ENCODE measurements at places on chromosomes 11 and 22.
A peak's percentile ranks its signal among the peaks of the same experiment; 100 is the strongest.

DNA sequence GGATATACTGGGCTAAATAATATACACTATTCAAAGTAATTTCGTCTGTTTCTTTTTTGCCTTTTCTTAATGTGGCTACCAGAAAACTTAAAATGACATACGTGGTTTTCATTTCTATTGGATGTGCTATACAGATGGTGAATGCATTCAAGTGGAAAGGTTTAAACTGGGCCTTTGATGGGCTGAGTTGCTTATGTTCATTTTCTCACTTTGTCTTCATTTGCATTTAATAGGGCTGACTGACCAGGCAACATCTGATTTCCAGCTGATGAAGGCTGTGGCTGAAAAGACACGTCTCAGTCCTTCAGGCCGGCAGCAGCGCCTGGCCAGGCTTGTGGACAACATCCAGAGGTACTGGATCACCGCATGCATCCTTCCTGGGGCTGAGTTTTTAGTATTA is 27.9 kb downstream of the PIWIL4 start:
- no peak for DNase-seq

- no peak for DNase-seq
Measured at GRCh38 chr11:112776834-112777233, 184.4 kb upstream of the NCAM1 start.

DNA sequence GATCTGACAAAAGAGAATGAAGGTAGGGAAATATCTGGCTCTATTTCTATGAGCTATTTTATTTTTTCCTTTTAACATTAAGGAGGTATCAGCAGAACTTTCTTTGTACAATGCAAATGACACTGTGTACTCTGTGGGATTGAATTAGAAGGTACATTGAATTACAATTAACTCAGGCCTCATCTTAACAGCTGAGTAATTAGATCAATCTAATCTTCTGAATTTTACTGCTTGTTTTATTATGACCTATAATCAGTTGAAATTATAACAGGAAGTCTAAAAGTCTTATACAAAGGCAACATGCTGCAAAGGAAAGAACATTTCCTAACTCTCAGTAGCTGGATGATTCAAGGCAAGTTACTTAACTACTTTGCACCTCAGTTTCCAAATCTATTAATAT is 69.8 kb downstream of the RELT start:
- DNase-seq, result no peak

DNA sequence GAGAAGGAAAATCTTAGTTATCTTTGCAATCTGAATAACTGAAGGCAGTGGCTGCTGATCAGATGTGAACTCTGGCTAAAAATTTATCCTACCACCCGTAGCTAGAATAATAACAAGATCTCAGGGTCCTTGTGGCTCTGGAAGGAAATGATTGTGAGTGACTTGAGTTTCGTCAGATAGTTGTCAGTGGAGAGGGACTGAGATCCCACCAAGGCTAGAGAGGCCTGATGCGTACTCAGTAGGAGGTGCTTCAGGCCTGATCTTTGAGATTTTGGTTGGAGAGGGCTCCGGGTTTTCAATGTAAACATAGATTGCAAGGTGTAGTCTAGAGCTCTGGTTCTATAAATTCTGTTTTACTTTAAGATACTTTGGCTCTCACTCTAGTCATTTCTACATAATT is 1.4 kb downstream of the MADD start:
- no peak for DNase-seq

GRCh38 chr22:48843640-48844039 is 984.0 kb downstream of the BRD1 start:
- no peak for DNase-seq

- no peak for DNase-seq
Measured at GRCh38 chr22:42190274-42190673, 59.7 kb upstream of the CYP2D6 start.

GRCh38 chr22:16774911-16775500 is 50.2 kb downstream of the XKR3 start:
- DNase-seq, result no peak

- DNase-seq, result no peak
Measured at GRCh38 chr22:22882033-22882717, 5.4 kb upstream of the IGLL5 start.

DNA sequence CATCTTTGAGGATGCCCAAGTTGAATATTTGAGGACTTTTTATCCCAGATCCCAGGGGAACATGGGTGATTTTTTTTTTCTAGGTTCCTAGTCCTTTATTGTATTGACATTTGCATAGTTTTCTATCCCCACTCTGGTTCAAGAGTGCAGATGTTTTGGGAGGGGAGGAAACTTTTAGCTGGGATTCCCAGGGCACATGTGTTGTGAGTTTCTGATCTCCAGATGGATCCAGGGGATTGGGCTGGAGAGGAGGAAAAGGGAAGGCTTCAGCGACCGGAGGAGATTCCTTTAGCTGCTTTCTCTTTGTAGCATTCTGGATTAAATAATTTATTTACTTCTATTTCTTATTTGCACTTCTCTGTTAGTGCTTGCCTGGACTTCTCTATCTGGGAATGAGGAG is 14.7 kb upstream of the SORL1-AS1 start:
- no peak for DNase-seq

- DNase-seq, result no peak
Measured at GRCh38 chr11:45182902-45183301, 36.5 kb downstream of the PRDM11 start.

DNA sequence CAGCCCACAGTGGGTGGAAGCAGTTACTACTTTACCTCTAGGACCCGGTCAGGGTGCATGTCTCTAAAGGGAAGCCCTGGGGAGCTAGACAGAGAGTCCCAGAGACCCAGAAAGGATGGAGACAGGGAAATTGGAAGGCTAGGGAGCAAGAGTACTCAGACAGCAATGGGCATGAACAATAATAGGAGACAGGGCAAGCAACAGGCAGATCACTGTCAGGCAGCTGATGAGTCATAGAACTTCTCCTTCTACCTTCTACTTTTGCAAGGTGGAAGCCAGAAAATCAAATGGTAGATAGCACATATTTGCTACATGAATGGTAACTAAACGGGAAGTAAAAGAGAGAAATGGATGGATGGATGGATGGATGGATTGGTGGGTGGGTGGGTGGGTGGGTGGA is 19.6 kb downstream of the CD5 start:
- no peak for DNase-seq

DNA sequence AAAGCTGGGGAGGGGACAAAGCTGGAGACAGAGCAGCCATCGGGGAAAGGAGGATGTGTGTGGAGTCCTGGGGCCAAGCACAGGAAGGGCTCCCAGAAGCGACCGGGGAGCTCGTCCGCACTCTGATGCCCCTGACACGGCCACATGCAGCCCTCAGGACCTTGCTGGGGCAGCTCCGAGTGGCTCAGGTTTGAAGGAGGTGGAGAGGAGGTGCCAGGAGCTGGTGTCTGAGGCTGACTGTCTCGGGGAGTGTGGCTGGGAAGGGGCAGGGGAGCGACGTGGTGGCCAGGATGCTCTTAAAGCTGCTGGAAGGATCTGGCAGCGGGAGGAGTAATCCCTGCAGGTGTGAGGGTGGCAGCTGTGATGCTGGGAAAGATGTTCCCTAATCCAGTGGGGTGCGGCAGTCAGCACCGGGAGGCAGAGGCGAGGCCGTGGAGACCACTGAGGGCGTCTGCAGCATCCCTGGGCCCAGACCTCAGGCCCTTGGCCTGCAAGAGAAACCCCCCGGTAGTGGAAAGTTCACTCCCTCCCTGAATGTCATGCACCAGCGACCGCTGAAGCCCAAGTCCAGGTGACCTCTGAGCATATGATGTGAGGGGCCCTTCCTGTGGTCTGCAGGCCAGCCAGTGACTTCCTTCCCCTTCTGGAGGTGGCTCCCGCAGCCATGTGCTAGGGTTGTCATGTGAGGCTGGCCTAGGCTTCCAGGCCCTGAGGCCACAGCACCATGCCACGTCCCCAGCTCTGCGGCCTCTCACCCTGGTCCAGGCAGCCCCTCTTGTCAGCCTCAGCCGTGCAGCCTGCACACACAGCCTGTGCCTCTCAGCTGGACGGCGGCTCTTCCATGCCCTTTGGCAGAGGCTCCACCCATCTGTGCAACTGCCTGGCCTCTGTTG is 17.2 kb upstream of the CTSD start:
- DNase-seq, result no peak

DNA sequence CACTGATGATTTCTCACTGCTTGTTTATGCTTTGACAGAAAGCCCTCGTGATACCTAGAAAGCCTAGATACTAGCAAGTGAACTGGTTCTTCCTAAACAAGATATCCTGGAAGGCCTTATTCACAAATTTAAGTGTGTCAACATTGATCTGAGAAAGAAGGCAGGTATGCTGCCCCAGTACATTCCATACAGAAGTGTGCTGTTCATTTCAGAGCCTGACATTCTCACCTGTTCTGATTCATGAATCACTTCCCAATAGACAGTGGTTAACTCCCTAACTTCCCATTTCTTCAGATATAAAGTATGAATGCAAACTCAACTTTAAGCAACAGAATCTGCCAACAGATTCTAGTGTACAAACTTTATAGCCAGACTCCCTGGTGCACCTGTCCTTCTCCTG is 15.5 kb upstream of the RASSF10 start:
- no peak for DNase-seq

- no peak for DNase-seq
Measured at GRCh38 chr11:96230686-96231085, 112.3 kb downstream of the MAML2 start.

- no peak for DNase-seq
Measured at GRCh38 chr22:39327995-39328754, 8.8 kb upstream of the RPL3 start.

DNA sequence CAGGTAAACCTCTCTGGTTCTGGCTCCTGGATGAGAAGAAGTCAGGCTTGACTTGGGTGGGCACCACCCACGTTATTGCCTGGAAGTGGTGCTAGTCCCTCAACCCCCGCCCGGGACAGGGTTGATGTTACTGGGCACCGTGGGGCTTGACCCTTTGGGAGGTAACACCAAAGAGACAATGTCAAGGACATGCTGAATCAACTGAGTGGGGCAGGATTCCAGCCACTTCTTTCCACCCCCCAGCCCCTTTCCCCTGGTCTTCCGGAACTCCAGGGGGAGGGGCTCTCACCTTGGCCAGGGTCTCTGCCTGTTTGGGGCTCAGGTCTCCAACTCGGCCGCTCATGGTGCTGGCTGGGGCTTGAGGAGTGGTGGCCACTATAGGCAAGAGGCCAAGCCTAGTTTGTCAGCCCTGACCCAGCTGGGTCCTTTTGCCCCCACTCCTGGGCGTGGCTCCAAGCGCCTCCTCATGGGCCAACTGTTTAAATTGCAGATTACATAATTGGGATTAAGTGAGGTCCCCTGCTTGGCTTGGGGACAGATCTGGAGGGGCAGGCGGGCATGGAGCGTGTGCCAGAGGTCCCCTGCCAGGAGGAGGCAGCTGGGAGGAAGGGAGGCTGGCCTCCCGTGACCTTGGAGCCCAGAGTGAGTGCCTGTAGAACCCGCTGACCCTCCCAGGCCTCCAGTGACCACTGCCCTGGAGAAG is at the start of gene SEC14L3:
TSS of gene SEC14L3 (minus strand) at position 402 of the 703 bp plus-strand sequence. CDS start at position 343, 59 bp downstream.
- DNase-seq, result no peak

GRCh38 chr22:37674951-37675929 is at the start of gene LGALS1:
TSS of gene LGALS1 (plus strand) at chr22:37675636. CDS start at chr22:37675703, 67 bp downstream.
- DNase-seq, result peak; percentile 96

DNA sequence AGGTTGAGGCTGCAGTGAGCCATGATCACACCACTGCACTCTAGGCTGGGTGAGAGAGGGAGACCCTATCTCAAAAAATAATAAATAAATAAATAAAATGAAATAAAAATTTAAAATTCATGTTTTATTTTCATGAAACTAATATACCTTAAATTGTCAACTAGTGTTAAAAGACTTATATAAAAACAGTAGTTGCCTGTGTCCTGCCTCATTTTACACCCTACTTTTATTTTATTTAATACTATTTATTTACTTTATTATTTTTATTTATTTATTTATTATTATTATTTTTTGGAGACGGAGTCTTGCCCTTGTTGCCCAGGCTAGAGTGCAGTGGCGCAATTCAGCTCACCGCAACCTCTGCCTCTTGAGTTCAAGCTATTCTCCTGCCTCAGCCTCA is 4.8 kb upstream of the WDR74 start:
- no peak for DNase-seq

- DNase-seq, result no peak
Measured at GRCh38 chr22:34784056-34784455, 281.9 kb upstream of the ISX start.

DNA sequence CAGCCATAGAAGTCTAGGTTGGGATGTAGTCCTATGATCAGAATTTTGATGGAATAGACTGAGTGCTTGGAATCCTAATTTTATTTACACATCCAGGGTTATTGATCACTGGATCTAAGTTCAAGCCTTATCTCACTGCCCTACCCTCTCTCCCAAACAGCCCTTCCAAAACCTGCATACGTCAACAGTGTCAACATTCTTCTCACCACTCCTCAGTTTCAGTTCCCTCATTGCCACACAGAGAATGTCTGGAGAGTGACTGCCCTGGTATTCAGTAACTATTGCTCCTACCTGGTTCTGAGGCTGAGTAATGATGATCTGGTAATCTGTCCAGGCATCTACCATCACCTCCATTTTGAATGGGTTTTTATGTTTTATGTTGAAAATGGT is 60.0 kb downstream of the GLYATL1 start:
- DNase-seq, result no peak

DNA sequence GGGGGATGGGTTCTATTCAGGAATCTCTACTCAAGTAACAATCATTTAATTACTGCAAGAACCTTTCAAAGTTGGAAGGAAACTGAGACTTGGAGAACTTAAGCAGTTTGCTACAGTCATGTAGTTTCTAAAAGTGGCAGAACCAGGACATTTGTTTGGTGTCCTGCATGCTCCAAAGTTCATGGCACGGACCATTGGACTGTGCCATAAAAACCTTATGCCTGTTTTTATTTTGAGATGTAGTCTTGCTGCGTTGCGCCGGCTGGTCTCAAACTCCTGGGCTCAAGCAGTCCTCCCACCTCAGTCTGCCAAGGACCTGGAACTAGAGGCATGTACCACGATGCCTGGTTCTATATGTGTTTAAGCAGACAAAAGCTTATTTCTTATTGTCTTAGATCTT is 18.6 kb upstream of the AIFM3 start:
- DNase-seq, result no peak

DNA sequence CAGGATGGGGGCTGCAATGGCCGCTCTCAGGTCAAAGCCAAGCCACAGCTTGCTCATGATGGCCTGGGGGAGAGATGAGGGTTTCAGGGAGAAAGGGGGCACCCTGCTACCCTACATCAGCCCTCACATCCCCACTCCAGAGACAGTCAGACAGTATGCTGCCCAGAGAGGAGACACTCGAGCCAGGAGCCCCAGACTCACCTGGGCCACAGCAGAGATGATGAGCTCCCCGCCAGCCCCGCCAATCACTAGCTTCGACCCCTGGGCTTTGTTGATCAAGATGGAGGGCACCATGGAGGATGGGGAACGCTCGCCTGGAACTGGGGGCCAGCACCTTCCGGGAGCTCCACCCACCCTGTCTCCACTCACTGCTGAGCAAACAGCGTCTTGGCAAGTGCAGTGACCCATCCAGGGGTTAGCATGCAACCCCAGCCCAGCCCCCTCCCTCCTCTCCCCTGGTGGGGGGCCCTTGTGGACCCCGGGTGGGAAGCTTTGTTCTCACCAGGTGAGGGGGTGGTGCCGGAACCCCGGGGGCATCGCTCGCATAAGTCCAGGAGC is 19.8 kb downstream of the GGT5 start:
- DNase-seq, result no peak
